Epithelial cell of prostate (primary cell): ENCODE measurements at places on chromosomes 6 and 20.

DNA sequence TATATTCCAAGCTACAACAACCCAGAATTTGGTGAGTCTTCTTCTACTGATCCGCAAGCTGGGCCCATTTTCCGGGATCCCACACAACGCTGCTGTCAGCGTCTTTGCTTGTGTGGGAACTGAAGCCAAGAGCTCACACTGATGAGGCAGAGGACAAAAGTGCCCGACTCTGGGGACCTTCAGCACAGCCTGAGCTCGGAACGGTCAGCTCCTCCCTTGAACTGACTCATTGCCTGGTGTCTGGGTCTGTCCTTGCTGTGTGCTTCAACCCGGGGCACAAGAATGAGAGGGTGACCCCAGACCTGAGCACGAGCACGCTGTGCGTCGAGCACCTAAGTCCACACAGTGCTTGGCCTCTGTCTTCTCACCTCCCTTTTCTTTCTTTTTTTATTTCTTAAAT, 33.5 kb downstream of the DACT2 start:
- no peak for DNase-seq

DNA sequence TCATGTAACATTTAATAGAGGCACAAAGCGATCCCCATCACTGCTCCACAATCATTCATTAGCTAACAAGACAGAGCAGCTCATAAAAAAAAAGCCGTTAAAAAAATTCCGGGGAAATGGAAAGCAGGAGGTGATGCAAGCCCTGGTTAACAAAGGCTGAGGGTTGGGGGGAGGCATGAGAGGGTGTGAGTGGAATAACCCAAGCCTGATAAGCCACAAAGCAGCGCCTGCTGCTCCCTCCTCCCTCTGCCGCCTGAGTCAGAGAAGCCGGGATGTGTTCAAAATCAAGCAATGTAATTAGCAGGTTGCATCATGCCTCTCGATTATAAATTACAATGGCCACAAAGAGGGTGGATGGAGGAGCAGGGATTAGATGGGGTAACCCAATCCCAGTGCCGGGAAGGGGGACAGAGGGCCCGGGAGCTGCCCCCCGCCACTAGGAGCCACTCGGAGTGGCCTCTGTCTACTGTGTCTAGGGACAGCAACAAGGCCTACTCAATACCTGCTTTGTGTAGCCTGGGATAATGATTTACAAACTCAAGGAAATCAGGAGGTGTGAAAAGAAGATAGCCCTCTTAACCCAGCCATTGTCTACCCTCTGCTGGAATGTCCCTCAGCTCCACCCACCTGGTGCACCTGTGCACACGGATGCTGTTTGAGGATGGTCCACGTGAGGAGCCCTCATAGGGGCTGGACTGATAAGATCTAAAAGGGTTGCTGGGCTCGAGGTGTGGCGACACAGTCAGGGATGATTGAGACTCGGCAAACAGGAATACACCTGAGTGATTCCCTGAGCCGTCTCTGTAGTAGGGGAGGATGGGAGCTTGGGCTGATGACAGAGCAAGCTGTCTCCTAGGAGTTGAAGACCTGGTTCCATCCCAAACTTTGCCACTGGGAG, 156.9 kb downstream of the VEGFA start:
- DNase-seq, result peak; percentile 68

GRCh38 chr6:137881522-137881886, 14.4 kb downstream of the TNFAIP3 start:
- DNase-seq, result no peak

DNA sequence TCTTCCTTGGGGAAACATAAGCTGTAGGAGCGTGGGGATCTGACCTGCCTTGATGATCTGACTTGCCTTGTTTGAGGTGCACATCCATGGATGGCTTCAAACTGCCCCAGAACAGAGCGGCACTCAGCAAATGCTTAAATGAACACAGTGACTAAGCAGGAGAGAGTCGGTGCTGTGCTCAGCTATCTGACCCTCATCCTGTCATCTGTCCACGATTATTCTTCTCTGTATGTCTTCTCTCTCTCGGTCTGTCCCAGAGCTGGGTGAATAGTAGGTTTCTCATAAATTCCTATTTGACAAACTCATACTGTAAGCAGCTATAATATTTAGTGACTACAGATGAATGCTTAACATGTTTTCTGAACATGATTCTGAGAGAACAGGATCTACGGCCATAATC, 37.3 kb downstream of the TRAM2 start:
- DNase-seq, result no peak

DNA sequence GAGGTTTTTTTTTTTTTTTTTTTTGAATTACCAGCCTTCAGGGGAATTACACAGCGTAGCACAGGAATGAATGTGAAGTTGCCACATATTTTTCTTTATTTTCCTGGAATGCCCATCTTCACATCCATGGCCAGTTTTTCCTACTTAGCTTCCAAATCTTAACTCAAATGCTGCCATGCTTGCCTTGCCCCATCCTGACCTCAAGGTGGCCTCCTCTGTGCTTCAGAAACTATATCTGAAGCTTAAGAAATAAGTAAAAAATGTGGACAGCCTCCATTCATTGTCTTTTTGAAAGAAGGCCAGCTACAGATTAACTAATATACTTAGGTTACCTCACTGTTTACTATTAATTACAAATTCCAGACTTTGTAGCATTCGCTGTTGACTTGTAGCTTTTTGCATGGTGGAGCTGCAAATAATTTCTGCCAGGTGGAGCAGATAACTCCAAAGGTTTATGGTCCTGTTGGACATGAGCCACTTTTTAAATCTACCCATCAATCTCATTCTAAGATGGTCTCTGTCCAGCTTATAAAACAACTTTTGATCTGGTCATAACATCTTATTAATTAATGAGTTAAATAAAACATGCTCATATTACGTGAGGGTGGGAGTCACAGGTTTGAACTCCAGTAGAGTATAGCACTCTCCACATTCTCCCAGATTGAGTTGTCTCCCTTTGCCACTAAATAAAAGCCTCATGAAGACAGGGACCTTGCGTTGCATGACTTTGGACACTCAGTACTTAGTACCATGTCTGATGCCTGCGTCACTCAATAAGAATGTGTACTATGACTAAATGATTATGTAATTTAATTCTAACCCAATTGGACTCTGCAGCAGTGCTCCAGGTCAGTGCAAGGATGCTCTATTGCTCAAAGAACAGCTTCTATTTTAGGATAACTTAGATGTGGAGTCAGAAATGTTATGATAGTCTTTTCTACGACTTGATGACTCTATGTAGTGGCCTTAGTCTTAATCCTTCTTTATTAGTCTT, 678.6 kb upstream of the CITED2 start:
- DNase-seq, result no peak

DNA sequence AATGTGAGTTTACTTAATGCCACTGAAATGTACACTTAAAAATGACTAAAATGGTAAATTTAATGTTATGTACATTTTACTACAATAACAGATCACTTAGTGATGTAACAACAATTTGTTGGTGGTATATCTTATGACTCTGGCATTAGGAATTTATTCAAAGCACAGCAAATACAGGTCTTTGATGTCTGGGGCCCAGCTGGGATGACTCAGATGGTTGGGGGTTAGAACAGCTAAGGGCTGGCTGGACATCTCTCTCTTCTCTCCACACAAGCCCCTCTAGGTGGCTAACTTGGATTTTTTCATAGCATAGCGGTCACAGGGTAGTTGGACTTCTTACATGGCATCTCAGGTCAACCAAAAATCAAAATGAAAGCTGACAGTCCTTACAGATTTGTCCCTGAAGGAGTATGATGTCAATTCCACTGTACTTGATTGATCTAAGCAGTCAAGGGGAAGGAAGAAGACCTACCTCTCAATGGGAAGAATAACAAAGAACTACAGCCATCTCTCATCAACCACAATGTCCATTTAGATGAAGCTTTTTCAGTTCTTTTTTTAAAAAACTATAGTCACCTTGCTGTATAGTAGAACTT, 37.5 kb upstream of the LCA5 start:
- DNase-seq, result no peak
